ENCODE measurements at places on chromosomes 1 and 21.

DNA sequence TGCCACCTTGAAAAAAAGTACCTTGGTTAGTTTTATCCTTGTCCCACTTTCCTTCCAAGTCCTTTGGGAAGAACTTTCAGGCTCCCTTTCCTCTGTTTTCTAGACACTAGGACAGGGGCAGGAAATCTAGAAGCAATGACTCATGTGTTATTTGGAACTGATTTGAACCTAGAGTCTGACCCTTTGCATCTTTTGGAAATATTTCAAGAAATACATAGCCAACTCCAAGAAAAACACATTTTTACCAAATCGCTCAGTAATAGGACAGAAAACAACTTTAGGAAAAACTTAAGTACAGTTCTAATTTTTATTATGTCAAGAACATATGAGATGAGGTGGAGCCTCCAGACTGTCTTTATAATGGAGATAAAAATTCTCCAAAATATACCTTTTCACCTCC lies 292.4 kb downstream of the PTBP2 start:
- no peak for DNase-seq

DNA sequence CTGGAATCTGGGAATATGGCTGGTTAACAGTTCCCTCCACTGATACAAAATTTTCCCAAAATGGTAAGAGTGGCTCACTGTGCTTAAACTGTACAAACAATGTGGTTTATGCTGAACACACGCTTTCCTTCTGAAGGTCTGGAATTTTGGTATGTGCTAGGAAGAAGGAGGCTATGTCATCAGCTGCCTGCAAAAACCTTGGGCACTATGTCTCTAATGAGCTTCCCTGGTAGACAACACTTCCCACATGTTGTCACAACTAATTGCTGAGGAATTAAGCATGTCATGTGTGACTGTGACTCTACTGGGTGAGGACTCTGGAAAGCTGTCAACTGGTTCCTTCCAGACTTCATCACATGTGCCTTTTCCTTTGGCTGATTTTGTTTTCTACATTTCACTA lies 29.2 kb downstream of the IPP start:
- no peak for DNase-seq

GRCh38 chr1:59215766-59216291 lies 81.1 kb upstream of the FGGY start:
- DNase-seq: no peak

GRCh38 chr1:10830961-10831668 lies 34.7 kb upstream of the CASZ1 start:
- no peak for DNase-seq

DNA sequence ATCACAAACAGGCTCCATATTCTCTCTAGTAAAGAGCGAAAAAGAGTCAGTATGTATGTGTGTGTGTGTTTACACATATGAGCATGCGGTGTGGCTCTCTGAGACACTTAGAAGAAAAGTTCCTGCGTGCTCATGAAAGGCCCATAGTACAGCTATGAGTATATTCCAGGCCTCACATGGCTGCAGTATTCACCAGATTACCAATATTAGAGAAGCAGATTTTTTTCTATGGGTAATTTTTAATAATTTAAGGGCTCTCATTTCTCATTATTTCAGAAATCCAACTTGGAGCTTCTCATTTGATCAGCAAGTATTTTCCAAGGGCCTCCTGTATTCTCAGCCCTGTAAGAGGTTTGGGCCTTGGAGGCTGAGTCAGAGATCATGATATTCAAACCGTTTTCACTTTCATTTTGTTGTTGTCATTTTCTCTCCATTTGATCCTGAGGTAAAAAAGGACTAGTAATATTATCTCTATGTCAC lies 232.9 kb upstream of the SGIP1 start:
- no peak for DNase-seq

Measured in stimulated activated CD4-positive, alpha-beta T cell treated with anti-CD3 and anti-CD28 coated beads, Interleukin-12 subunit alpha, Interleukin-12 subunit beta, amount 100 ng/mL, for 4 hours (primary cell).